Bladder microvascular endothelial cell (primary cell): ENCODE measurements at places on chromosomes 5 and 9. TPM values are rescaled to one million over a fixed set of nuclear protein-coding genes. Genes with fewer than 3 reads are reported as not detected.

Gene RECK
- total RNA-seq, result 5.5 and 40.2 TPM in 2 replicates

Gene TAF11L8
- not detected in 2 replicates for total RNA-seq

Gene PIP5KL1
- total RNA-seq, result 0.44 and 0.97 TPM in 2 replicates

Gene SPATA31D4
- total RNA-seq, result not detected in 2 replicates

Gene PCDHB11
- total RNA-seq, result 0.16 and 0.69 TPM in 2 replicates

Gene ADAMTS6
- total RNA-seq, result 28.0 and 174 TPM in 2 replicates

Gene GGTA1
- 0.16 and 2.5 TPM in 2 replicates for total RNA-seq

Gene LHX3
- total RNA-seq, result not detected in 2 replicates

Gene SMU1
- total RNA-seq, result 23.8 and 33.7 TPM in 2 replicates

Gene TMEM203
- total RNA-seq, result 17.2 and 23.9 TPM in 2 replicates

Gene SARDH
- total RNA-seq, result 0.16 and 0.19 TPM in 2 replicates

Gene SLC36A2
- total RNA-seq, result not detected in 2 replicates

Gene INSL6
- 0.13 TPM in 1 of 2 replicates, not detected in the other for total RNA-seq

Gene PCDHA9
- 0.06 TPM in 1 of 2 replicates, not detected in the other for total RNA-seq
